Left hindlimb (tissue), 1 donor: ENCODE measurements at places on chromosomes 2 and 18.

- DNase-seq: no peak
These were observed 167.6 kb upstream of the CTAGE1 start for GRCh38 chr18:22585333-22585732.

DNA sequence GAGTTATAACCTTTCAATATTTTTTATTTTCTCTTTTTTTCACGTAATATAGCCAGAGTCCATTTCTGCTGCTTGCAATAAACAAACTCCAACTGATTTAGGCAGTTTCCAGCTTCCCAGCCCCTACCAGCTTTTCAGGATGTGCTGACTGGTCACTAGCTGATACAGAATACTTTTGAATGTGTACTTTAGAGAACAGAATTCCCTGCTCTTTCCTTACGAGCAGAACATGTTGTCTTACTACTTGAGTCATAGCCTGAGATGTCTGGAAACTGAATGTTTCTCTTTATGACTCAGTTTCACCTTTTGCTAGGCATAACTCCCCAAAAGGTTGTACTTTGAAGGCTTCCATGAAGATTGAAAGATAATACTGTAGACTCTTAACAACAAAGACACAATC is 44.5 kb upstream of the KCNE4 start:
- DNase-seq: no peak

- DNase-seq: no peak
These were observed 437.4 kb downstream of the MEIS1 start for GRCh38 chr2:66872081-66872985.

DNA sequence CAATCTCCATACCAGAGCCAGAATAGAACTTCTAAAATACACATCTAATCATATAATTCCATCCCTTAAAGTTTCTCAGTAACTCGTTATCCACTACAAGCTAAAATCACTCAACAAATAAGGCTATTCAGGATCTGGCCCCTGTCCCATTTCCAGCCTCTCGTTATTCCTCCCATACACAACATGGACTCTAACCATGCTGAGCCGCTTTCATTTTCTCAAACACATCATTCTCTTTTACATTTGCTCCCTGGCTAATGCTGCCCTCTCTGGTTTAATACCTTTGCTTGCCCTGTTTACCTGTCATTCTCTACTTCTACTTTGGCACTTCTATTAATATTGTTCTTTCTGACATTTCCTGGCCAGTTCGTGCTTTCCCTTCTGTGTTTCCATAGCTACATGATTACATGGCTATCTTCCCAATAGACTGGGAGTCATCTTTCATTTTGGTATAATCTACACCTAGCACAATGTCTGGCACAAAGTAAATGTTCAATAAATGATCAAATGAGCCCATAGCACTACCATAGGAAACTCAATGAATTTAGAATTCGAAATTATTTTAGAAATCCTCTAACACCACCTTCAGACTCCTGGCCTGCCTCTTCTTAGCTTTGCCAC is 163.6 kb upstream of the VRK2 start:
- no peak for DNase-seq

- DNase-seq: no peak
These were observed 71.8 kb downstream of the SH3RF3 start for GRCh38 chr2:109200616-109201464.

DNA sequence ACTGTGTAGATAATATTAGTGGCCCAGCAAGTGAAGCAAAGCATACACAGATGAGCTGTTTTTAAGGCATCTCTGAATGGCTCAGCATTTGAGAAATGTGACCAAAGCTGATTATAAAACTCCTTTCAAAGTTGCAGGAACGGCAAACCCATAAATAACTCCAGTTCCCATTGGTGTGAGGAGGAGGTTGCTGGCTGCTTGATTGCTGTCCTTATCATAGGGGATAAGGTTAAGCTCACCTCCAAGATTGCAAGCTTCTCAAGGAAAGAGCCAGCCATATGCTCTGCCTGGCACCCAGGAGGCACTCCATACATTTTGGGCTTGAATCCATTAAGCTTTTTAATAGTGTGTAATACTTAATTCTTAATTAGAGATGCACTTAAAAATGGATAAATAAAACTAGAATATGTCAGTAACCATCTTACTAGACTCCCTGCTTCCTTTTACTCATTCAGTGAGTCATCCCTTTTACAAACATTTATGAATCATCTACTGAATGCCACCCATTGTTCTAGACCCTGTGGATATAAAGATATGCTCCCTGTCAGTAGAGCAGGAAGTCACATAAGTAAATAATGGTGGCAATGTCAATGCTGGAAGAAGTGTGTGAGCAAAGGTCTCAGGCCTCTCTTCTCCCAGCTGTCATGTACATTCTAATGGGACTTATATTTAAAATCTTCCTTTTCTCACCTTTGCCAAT is 99.3 kb downstream of the SPATS2L start:
- DNase-seq: no peak

DNA sequence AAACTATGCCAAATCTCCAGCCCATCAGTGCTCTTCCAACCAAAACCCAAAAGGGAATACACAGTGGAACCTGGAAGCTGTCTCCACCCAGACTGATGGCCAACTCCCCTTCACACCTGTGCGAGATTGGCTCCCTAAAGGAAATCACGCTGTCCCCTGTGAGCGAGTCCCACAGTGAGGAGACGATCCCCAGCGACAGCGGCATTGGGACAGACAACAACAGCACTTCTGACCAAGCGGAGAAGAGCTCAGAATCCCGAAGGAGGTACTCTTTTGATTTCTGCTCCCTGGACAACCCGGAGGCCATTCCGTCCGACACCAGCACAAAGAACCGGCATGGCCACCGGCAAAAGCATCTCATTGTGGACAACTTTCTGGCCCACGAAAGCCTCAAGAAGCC is 271.1 kb downstream of the SETBP1 start:
- no peak for DNase-seq

GRCh38 chr2:174836377-174836994 is 72.2 kb upstream of the CHRNA1 start:
- no peak for DNase-seq

- DNase-seq: no peak
These were observed 79.6 kb downstream of the OSBPL6 start for GRCh38 chr2:178273787-178274360.

- peak; percentile 47 for DNase-seq
These were observed 44.9 kb upstream of the YWHAQ start for GRCh38 chr2:9675415-9676351.

- DNase-seq: peak; percentile 54
These were observed 750 bp downstream of the NPAS2 start for GRCh38 chr2:100820523-100821254.

DNA sequence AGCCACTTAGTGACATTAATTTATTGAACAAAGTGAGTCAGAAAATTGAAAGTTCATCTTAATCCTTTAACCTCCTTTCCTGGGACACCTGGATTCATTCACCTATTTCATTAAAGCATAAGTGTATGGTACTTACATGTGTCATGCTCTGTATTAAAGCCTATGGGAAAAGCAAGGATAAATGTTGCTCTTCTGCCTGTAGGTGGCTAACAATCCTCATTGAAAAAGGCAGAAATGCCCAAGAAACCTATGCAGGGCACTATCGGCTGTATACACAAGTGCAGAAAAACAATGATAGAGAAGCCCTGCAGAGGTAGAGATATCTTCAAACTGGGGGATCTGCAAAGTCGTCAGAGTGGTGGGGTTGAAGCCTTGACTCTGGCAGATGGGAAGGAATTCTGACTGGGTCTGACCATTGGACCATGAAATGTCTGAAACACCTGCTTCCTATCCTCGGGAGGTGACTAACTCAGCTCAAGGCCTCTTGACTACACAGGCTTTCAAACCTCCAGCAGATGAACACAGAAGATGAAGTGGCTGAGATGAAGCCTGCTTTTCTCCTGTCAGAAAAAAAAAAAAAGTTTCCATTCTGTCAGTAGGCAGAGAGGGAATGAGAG is 83.1 kb downstream of the DCC start:
- no peak for DNase-seq

- no peak for DNase-seq
These were observed 1.1 kb upstream of the TET3 start for GRCh38 chr2:73983322-73984202.

DNA sequence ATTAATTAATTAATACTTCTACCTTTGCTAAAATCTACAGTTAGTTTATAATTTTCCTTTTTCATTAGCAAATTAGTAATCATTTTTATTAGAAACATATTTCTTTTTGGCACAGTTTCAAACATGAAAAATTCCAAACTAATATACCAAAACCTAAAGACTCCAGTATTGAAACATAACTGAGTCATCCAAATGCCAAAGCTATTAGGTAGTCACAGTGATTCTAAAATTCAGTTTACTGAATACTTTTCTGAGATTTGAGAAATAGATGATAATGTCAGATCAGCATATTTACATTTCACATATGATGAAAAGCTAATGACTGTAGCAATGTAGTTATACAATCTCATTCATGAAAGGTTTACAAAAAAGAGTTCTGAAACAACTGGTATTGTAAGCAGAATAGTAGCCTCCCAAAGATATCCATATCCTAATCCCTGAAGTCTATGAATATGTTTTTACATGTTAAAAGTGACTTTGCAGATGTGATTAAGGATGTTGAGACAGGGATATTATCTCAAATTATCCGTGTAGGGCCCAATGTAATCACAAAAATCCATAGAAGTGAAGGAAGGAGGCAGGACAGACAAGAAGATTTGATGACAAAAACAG is 680.2 kb upstream of the CHAC2 start:
- DNase-seq: no peak

- no peak for DNase-seq
These were observed 103.6 kb downstream of the UNC80 start for GRCh38 chr2:209875270-209875669.

GRCh38 chr18:76754351-76754750 is 68.0 kb upstream of the ZNF236 start:
- no peak for DNase-seq

DNA sequence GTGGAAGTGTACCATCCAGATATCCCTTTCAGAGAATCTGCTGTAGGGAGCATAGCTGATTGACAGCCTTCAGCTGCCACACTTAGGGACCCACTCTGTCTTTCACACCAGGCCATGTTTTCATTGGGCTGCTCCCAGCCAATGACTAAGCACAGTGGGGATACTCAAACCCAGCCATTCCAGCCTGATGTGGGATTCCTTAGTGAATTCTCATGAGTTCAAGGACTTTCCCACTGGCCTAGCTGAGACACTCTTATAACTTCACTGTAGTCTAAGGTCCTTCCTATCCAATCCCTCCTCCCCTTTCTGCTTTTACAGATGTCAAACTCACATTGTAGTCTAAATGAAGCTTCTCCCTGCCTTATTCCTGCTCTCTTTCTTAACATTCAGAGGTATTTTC is 201.2 kb downstream of the PIK3C3 start:
- DNase-seq: no peak

- no peak for DNase-seq
These were observed 27.7 kb downstream of the TSN start for GRCh38 chr2:121783180-121783579.

DNA sequence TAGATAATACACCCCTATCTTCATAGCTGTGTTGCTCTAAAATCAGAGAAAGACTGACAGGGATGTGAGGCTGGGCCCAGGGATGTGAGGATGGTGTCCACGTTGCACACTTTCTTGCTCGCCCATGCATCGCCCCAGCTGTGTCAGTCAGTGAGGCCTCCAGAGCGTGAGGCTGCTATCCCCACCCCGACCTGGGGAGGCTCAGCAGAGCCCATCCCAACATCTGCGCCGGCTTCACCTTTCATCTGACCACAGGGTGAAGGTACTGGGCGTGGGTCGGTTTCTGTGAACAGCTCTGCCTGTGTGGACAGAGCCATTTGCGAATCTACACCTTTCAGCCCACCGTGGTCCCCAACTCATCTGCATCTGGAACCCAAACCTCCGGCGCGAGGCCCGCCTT is 255.7 kb downstream of the HDAC4 start:
- DNase-seq: no peak
